ENCODE measurements at places on chromosomes 6 and 20.

GRCh38 chr20:38963745-38964144 is 1.6 kb downstream of the DHX35 start:
- DNase-seq: no peak

DNA sequence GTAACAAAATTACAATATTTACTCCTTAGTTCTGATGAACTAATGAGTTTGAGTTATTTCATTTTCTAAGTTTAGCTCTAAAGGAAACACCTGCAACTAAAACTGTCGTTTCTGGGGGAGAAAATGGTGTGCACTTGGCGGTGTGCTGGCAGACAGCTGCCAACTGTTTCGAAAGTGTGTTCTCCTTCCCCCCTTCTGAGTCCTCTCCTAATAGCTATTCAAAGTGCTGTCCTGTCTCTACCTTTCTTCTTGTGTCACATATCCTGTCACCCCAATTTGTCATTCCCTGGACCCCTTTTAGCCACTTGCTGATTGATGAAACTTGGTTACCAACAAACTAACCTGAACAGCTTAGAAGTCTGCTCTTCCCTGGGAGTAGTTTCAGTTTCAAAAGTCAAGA is 4.9 kb upstream of the UBE2J1 start:
- no peak for DNase-seq

- no peak for DNase-seq
These were observed 11.9 kb downstream of the KIF25 start for GRCh38 chr6:168009331-168009730.

GRCh38 chr6:122714059-122714458 is 65.5 kb upstream of the FABP7 start:
- no peak for DNase-seq

DNA sequence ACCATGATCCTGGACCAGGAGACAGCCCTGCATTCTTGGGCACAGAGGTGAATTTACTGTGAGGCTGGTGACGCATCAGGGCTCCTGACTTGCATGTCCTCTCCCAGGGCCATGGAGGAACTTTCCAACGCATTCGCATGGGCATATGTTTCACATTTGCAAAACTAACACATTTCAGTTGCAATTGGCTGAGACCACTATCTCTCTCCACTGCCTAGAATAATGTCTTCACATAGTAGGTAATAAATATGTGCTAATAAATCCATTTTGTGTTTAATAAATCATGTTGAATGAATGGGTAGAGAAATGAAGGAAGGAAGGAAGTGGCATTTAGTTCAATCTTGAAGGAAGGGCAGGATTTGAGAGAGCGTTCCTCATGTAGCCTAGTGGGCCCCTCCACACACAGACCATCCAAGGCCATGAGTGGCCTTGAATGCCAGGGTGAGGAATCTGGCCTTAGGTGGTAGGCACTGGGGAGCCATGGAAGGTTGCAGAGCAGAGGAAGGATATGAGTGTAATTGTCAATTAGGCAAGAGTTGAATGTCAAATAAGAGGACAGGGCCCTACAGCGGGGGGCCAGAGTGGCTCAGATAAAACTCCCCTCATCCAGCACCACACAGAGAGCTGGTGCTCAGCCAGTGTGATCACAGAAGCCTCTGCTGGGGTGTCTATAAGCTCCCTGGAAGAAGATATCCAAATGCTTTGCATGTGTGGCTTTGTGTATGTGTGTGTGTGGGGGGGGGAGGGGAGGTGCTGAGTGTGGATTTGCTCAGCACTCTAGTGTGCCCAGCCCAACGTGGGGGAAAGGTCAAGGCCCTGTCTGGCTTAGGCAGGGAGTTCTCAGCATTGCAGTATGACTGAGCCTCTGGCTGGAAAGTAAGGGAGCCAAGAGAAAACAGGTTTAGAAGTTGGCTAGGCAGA is 30.9 kb upstream of the CCN5 start:
- no peak for DNase-seq

GRCh38 chr6:107196152-107196551 is 80.8 kb upstream of the BEND3 start:
- DNase-seq: no peak

DNA sequence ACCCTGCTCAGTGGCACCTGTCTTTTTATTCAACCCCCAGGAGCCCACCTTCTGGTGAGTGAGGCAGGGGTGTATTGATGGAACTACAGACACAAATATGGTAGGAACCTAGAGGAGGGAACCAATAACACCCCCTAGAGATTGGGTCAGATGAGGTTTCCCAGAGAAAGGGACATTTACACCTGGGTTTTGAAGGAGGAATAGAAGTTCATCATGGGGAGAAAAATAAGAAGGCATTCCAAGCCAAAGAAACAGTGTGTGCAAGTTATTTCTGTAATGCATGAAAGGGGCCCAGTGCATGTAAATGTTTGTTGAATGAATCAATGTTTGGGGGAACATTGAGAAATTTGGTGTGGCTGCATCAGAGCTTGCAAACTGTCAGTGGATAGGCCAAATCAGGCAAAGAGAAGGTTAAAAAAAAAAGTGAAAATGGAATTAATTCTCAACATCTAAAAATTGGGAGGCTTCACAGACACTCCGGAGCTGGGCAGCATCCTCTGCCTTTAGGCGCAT is 11.1 kb upstream of the KIAA1755 start:
- DNase-seq: no peak

GRCh38 chr20:35497320-35497719 is 32.1 kb downstream of the C20orf173 start:
- DNase-seq: no peak

GRCh38 chr6:3669916-3670315 is 81.6 kb downstream of the PXDC1 start:
- DNase-seq: no peak

DNA sequence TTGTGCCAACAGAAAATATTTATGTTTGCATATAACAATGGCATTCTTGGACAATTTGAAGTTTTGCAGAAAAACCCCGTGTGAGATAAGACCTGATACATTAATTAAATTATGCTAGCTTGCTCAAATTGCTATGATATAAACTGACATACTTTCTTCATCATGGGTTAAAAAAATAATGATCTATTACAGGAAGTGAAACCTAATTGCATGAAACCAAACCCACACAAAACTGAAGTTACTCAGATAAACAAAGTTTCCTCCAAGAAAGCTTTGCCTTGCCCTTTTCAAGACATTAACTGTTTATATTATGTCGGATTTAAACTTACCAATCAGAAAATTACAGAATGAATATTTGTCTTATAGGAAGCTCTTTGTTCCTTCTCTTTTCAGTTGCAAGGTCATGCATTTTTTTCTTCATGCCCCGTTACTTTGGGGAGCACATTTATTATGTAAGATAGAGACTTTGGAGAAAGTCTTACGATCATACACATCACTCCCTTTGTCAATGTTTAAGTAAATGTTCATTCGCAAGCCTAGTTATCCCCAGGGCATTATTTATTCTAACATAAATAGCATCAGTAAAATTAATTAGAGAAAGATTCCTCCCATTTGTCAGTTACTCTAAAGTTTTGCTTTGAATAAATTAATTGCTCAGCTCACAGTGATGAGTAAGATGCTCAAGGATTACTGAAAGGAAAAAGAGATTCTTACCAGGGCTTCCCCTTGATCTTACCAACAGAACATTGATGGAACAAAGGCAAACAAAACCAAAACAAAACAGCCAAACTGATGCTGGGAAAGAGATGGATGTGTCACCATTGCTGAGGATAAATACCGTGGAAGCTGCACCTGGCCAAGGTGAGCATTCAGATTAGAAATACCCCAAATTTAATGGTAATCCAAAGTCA is 14.8 kb upstream of the TMEM244 start:
- DNase-seq: no peak

- DNase-seq: no peak
These were observed 2.0 kb downstream of the GFRA4 start for GRCh38 chr20:3661060-3661813.

DNA sequence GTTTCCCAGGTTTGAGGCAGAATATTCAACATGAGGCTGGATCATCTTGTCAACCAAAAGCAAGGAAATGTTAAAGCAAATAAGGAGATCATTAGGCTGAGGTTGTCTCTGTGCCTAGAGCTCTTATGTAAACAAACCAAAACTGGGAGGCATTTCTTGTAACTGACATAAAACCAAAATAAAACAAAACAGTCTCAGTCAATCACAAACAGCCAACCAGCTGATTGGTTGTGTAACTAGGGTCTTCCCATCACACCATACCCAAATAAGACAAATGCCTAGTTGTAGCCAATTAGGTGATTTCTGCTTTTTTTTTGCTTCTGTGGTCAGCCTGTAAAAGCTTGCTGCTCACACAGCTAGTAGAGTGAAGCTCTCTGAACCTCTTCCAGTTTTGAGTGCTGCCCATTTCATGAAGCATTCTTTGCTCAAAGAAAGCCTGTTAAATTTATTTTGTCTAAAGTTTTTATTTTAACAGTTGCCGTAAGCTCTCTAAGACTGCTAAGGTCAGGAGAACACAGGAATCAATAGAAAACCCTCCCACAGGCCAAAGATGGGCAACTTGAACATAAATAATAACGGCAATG is 8.9 kb upstream of the FITM2 start:
- DNase-seq: no peak

DNA sequence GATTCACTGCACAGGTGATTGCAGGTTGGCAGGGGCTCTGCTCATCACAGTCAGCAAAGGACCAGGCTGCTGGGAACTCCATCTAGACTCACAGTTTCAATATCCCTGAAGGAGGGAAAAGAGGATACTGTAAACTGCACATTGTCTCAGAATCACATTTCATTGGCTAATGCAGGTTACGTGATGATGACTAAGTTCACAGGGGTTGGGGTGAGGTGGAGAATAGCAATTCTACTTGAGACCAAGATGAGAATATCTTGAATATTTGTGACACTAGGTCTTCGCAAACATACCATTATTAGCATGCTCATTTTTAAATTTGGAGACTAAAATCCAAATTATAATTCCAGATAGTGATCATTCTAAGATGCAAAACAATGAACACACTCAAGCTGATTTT is 208.5 kb upstream of the CITED2 start:
- DNase-seq: no peak

DNA sequence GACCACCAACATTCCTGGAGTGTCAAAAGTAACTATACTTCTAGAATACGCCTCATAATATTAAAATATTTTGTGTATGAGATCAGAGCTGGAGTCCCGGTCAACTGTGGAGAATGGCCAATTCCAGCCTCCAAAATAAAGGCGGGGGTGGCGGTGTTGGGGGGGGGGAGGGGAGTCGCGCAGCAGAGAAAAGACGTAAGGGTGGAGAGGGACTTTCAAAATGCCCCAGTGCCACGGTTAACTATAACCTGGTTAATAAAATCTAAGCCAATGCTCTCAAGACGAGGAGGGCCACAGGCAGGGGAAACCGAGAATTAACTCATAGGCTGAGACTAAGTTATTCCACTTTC is 1.3 kb downstream of the NUP153 start:
- peak; percentile 0 for DNase-seq

DNA sequence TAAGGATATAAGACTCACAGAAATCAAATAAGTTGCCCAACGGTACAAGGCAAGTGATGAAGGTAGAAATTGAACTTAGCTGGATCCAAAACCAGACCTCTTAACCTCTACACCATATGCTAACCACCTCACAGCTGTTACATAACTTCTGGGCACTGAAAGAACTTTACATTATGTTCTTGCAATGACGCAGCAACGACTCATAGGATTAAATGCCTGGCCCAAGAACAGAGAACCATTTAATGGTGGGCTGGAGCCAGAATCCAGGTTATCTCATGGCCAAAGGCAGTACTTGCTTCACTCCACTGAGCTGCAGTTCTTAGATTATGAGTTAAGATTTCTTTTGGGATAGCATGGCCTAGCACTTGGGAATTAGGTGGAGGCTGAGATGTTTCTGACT is 4.4 kb downstream of the TRMT6 start:
- DNase-seq: no peak

- DNase-seq: peak; percentile 1
These were observed 931 bp upstream of the MTCL3 start for GRCh38 chr6:127520066-127520465.

DNA sequence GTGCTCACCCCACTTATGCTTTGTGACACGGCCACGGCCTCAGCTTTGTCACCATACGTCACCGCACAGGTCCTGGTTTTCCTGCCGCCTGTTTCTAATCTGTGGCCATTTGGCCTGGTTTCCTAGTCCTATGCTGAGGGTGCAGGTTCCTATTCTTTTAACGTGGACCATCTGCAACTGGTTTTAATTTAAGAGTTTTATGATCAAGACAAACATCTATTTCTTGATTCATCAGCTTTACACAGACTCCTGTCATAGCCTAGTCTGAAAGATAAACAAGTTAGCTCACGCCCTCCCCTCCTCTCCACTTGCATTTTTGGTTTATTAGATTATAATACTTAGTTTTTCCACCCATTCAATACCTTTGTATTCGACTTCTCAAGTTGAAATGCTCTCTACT is 97.5 kb upstream of the RPS6KA2 start:
- DNase-seq: no peak

- DNase-seq: no peak
These were observed at the start of gene TMEM244 for GRCh38 chr6:129860908-129861665. TMEM244 (minus strand) TSS chr6:129861315; CDS start chr6:129861188, 127 bp downstream.

- DNase-seq: no peak
These were observed 1003.7 kb downstream of the EPHA7 start for GRCh38 chr6:92415656-92416055.

DNA sequence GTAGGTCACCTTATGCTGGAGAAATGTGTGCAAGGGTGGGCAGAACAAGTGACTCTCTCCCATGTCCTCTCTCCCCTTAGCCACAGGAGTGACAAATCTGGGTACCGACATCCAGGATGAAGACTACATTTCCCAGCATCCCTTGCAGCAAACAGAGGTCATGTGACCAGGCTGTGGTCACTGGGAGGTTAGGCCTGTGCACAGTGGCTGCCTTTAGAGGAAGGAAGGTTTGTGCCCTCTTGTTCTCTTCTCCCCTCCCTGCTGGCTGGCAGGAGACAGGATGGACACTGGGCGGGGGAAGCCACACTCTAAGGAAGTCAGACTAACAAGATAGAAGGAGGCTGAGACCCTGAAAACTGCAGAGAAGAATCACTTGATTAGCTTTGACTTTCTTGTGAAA is 360.2 kb downstream of the PREX1 start:
- no peak for DNase-seq

DNA sequence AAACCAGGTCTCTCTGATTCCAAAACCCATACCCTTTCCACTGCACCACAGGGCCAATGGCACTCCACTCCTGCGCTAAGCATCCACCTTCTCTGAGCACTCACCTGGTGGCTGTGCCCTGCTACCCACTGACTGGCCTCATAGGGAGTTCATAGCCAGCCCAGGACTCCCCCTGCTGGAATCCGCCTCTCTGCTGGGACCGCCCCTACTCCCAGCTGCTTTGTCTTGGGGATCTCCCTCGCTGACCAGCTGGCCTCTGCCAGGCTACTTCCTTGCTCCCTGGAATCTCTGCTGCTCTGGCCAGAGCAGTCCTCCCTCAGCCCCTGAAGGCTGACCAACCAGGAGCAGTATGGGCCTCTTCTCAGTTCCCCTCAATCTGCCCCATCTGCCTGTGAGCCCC is 129.7 kb downstream of the FAXC start:
- no peak for DNase-seq

Measured in NCI-H1105 (cell line).